ENCODE measurements at places on chromosomes 2 and 18.

GRCh38 chr2:131659168-131659572, 131.5 kb downstream of the CCDC74A start:
- DNase-seq: no peak

GRCh38 chr2:192004188-192004963, 157.5 kb upstream of the CAVIN2 start:
- no peak for DNase-seq

- no peak for DNase-seq
Measured at GRCh38 chr18:42068030-42068429, 113.0 kb downstream of the PIK3C3 start.

- no peak for DNase-seq
Measured at GRCh38 chr2:159449504-159450124, 163.1 kb upstream of the WDSUB1 start.

GRCh38 chr2:241951920-241952319, 82.4 kb downstream of the RTP5 start:
- no peak for DNase-seq

GRCh38 chr2:46336283-46336959, 39.2 kb downstream of the EPAS1 start:
- no peak for DNase-seq
